ENCODE measurements at places on chromosomes 12 and 14.

GRCh38 chr12:4434706-4435425 lies 10.7 kb downstream of the FGF6 start:
- DNase-seq, result no peak

- DNase-seq, result peak; percentile 49
These were observed 3.3 kb upstream of the POP5 start for GRCh38 chr12:120584343-120585149.

DNA sequence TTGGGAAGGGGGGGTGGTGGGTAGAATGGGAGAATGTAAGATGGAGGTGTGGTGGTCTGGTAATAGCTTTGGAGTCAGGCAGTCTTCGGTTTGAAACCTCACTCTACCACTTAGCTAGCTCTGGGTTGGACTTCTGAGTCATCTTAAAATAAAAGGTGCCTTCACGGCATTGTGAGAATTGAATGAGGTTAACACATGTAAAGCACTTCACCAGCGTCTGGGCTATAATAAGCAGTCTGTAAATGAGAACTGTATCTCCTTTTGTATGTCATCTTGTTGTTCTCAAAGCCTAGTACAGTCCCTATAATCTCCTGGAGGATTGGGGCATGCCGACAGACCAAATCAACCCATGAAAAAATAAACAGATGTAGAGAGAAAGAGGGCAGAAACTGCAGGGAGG lies 11.2 kb downstream of the C2CD5 start:
- no peak for DNase-seq

- DNase-seq, result no peak
These were observed 36.8 kb downstream of the PRORP start for GRCh38 chr14:35158951-35159653.

All from naive thymus-derived CD8-positive, alpha-beta T cell (primary cell).